ENCODE measurements at places on chromosomes 11 and 22. TPM values are rescaled to one million over a fixed set of nuclear protein-coding genes. Genes with fewer than 3 reads are reported as not detected.
A peak's percentile ranks its signal among the peaks of the same experiment; 100 is the strongest.

The CHEK1 gene
- total RNA-seq, result 0.42 TPM

The OR52N4 gene
- total RNA-seq, result not detected

DNA sequence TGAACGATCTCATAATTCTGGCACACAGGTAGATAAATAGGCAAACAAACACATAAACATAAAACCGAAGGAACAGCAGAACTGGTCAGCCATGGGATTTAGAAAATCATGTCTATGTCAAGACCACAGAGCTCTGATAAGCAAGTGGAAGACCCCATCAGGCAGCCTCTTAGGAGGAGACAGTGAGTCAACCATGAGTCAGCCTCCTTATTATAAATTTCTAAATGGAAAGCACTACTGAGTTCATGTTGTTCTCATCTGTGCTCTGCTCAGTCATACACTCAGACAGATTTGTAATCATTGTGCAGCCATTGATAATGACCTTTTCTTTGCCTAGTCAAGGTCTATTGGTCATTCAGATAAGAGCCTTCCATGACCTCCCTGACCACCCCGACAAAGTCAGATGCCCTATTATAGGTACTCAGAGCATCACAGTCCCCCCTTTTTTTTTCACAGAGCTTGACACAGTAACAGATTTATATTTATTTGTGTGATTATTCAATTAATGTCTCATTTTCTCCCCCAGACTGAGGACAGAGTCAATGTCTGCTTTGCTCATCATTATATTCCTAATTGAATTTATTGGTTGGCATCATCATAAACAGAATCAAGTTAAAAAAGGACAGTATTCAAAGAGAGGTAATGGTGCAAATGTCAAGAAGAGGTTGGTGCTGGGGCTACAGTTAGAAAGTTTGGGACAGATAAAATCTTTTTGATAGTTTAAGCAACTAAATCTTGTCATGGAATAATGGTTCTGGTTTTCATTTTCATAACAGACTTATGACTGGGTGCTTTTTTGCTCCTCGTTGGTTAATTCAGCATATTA lies 579.7 kb upstream of the CCDC90B start:
- DNase-seq, result no peak

GRCh38 chr11:5722622-5723021 lies 13.6 kb upstream of the OR56B1 start:
- DNase-seq, result no peak

The MIOX gene
- not detected for total RNA-seq

The BRSK2 gene
- 0.24 TPM for total RNA-seq

The IL18 gene
- total RNA-seq, result 0.58 TPM

The OR4A16 gene
- not detected for total RNA-seq

- no peak for DNase-seq
Observed at GRCh38 chr11:124535552-124536232, 7.8 kb downstream of the OR8B12 start.

DNA sequence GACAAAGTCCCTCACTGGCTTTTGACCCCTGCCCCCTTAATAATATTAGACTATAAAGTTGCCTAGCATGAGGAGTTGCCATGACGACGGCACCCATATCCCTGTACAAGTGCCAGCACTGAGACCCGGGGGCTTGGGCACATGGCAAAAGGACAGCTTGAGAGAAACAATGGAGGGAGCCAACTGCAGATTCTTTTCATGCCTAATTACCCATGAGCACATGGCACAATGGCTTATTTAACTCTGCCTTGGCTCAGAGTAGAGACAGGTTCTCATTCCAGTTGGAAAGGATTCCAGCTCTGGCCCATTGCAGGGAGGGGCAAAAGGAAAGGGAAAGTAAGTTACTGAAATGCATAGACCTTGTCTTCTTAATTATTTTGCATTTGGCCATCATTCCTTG lies 261.2 kb upstream of the UBASH3B start:
- DNase-seq, result no peak

DNA sequence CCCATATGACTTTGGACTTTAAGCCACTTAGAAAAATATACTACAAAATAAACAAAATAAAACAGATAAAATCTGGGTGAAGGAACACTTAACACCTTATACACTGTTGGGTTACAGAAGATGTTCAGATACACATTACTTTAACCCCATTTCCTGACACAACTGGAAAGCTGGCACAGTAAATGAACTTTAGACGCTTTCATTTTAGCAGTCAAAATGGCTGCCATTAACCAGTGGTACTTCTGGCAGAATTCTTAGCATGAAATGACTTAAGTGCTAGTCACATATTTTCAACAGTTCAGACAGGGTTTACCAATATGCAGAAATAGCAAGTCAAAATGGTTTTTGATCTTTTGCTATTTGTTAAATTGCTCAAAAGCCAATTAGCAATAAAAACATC lies 37.9 kb downstream of the PIK3C2A start:
- no peak for DNase-seq

DNA sequence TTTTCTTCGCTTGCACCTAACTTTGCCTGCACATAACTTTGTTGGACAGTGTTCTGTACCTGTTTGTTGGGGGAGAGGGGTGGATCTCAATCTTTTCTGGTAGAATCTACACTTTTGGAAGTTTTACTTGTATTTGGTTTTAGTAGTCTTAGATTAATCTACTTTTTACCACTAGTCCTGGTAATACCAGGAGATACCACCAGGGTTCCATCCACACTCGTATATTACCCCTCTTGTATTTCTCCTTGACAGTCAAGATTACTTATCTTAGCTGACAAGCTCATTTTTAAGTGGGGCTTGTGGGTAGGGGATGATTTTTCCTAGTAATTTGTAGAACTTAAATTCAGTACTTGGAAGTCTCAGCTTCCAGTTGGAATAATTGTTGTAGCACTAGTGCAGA lies 37.3 kb upstream of the TECTA start:
- no peak for DNase-seq

DNA sequence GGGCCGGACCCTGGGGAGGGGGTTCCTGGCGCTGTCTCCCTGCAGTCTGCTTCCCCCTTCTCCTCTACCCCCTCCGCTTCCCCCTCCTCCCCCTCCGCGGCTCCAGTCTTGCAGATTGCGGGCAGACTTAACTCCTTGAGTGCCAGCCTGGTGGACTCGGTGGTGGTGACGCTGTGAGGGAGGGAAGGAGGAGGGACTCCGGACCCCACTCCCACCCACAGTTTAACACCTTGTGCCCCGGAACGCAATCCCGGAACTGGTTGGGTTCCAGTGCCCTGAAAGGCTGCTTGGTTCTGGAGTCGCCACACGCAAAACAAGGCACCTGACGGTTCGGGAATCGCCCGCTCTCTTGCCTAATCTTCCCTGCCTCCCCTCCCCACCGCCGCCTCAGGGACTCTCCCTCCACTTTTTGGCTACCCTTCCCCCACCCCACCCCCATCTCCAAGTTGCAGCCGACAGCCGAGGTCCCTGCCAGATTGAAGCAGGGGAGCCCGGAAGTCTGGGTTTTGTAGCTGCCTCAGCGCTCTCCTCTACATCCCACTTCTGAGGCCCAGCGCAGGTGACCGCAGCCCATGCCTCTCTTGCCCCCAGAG lies 3.9 kb upstream of the BCL9L start:
- DNase-seq, result peak; percentile 65

GRCh38 chr11:101718402-101718801 lies 134.6 kb upstream of the TRPC6 start:
- DNase-seq, result no peak

DNA sequence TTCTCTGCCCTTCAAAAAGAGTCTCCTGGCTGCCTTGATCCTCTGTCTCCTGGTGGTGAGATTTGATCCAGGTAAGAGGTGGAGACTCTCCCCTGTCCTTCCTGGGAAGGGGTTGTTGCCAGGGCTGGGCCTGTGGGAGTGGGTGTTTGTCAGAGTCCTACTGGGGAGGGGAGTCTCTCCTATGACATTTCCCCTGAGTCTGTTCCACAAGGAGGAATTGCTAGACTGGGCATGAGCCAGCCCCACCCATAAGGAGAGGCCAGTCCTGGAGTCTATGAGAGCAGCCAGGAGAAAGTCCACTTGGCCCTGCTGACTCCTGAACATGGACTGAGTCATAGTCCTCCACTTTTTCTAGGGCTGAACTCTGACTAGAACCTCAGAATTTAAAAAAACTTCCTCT lies 7.4 kb downstream of the PEX26 start:
- DNase-seq, result no peak

The APLNR gene
- 0.76 TPM for total RNA-seq

The ALG9 gene
- 17.7 TPM for total RNA-seq

- DNase-seq, result no peak
Observed at GRCh38 chr22:48492366-48493320, 1335.0 kb downstream of the BRD1 start.

- DNase-seq, result no peak
Observed at GRCh38 chr11:13776134-13776815, 107.8 kb downstream of the FAR1 start.

- DNase-seq, result no peak
Observed at GRCh38 chr11:37718431-37718999, 1120.5 kb upstream of the RAG2 start.

- DNase-seq, result no peak
Observed at GRCh38 chr11:87331273-87331672, 293.5 kb downstream of the TMEM135 start.

GRCh38 chr11:61195719-61196118 lies 7.6 kb upstream of the PGA3 start:
- no peak for DNase-seq

- DNase-seq, result no peak
Observed at GRCh38 chr11:7314811-7315604, 63.3 kb downstream of the SYT9 start.

GRCh38 chr22:50017701-50018224 lies 5.2 kb upstream of the IL17REL start:
- DNase-seq, result no peak

The OR51E2 gene
- total RNA-seq, result not detected

The MDK gene
- 1.6 TPM for total RNA-seq

The C11orf21 gene
- total RNA-seq, result not detected

The UBQLN3 gene
- not detected for total RNA-seq

The A4GALT gene
- total RNA-seq, result 11.4 TPM

- DNase-seq, result no peak
Observed at GRCh38 chr11:117950301-117950700, 21.1 kb upstream of the TMPRSS13 start.

The DDX6 gene
- total RNA-seq, result 84.2 TPM

The LDHAL6A gene
- not detected for total RNA-seq

The GAL3ST1 gene
- 0.29 TPM for total RNA-seq

GRCh38 chr22:37043828-37044538 lies 7.6 kb upstream of the KCTD17 start:
- DNase-seq, result peak; percentile 51

DNA sequence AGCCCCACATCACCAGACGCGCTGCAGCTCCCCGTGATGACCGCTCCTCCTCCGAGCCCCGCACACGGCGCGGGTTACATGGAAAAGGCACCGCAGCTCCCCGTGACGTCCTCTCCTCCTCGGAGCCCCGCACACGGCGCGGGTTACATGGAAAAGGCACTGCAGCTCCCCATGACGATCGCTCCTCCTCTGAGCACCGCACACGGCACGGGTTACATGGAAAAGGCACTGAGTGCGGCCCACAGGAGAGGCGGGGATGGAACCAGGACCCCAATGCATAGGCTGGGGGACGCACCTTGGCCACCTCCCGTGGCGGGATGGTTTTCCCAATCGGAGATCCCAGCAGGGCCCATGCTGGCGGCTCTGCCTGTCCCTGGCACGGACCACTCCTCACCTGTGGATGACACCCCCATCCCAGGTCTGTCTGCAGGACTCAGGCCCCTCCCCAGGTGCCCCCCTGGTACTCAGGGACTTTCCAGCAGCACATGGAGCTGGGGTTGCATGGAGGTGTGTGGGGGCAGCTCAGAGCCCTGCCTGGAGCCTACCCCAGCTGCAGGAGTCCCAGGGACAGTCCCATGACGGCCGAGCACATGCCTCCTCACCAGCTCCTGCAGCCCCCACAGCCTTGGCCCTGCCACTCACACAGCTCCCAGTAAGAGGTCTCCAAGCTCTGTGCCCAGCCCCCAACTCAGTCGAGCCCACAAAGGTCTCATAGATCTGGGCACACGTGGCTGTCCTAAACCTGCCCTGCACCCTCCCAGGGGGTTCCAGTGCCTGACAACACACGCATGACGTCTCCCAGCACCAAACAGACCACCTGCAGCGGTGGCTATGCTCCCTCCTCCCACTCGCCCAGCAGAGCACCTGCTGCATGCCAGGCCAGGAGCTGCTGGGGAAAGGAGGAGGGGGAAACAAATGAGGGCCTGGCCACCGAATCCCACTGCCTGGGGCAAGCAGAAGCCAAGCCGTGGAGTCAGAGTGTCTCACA lies 166.6 kb downstream of the BRD1 start:
- no peak for DNase-seq

- peak; percentile 91 for DNase-seq
Observed at GRCh38 chr11:114197799-114198500, 98.2 kb upstream of the NNMT start.

The ABCG4 gene
- total RNA-seq, result not detected

DNA sequence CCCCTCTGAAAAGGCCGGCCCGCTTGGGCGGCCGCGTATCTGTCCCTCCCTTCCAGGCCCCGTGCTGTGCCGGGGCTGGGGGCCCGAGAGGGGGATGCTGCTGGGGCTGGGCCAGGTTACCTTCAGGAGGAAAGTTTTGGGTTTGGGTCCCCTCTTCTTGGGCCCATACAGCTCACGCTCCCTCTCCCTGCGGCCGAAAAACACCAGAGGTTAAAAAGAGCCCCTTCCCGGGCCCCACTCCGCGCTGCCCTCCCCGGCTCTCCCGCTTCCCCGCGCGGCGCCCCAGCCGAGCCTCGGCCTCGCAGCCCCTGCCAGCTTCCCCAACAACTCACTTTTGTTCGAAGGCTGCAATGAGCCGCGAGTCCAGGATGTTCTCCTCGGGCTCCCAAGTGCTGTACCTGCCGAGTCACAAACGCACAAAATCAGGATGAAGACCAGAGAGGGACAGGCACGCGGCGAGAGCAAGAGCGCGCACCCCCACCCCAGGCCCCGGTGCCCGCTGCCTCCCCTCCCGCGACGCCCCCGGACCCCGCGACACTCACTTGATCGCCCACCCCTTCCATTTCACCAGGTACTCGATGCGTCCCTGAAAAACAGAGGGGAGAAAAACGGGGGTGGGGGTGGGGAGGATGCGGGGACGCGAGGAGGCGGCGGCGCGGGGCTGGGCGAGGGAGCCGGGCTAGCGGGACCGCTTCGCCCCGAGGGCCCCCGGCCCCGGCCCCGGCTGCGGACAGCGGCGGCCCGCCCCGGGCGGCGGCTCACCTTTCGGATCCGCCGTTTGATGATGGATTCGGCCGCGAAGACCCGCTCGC lies 450 bp downstream of the CBX6 start:
- DNase-seq, result no peak

GRCh38 chr11:13885083-13885482 lies 77.4 kb upstream of the SPON1 start:
- no peak for DNase-seq

GRCh38 chr22:40651563-40652501 lies 15.3 kb upstream of the MRTFA start:
- DNase-seq, result peak; percentile 95

DNA sequence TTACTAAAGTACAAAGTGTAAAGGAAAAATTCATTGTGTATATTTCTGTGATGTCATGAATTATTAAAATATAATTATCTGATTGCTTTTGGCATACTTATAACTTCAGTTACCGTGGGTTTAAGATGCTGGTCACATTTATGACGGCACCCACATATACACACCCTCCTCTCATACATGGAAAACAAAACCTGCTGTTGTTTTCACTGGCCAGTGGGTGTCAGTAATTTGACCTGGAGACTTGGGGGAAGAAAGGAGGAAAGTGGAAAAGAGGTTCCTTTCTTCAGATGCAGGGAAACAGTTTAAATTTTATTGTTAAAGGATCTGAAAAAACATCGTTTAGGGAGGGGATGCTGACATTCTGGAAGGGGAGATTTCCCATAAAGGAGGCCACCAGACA lies 742 bp upstream of the BBOX1 start:
- no peak for DNase-seq
